ENCODE measurements at places on chromosomes 3 and 15.

DNA sequence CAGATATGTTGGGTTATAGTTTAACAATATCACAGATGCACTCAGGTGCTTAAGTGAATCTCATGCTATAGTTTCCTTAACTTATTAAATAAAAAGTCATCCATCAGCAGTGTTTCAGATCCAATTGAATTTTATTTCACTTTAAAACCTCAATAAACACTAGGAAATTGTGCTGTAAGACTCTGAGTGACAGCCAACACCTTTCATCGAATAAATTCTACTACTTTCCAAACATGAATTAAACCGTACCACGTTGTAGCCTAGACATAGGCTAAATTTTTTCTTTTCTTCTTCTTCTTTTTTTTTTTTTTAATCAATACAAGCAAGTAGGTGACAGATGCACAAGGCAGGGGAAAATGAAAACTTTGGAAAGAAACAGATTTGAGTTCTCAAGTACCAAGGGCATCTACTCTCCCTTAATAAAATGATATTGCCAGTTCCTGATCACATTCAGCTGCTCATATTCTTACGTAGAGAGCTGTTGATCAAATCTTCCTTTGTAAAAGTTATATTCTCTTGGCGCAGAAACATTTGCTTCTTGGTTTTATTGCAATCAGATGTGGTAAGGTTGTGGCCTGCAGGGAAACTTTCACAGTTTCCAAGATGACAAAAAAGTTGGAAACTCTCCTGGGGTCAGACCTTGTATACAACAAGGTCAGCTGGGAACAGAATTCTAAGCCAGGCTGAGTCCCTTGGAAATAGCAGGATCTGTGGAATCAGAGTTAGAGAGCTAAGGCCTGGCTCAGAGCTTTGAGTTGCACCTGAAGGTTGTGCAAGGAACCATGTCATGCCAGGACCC, 147.7 kb downstream of the CD47 start:
- no peak for DNase-seq

GRCh38 chr3:94159062-94159828, 96.4 kb downstream of the NSUN3 start:
- DNase-seq: no peak

DNA sequence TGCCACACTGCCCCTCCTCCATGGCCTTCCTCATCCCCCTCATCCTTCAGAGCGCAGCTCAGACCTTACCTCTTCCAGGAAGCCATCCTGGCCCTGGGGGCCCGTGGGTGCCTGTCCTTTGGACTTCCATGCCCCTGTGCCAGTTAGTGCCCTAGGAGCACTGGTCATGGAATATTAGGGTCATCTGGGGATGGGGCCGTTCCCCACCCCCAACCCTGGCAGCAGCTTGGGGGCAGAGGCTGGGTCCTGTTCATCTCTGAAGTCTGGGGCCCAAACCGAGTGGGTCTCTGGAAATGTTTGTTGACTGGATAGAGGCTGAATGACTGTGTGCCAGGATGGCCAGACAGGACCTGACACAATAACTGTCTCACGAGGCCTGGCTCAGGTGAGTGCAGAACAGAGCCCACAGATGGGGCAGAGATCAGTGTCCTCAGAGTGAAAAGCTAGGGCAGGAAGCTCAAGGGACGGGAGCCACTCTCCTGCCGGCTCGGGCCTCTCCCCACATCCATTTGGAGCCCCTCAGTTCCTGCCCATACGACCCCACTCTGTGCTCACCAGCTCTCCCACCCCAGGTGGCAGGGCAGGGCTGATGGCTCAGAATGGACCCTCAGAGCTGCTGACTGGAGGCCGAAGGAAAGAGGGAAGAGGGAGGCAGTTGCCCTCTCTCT, 62.5 kb downstream of the TLE3 start:
- peak; percentile 61 for DNase-seq

DNA sequence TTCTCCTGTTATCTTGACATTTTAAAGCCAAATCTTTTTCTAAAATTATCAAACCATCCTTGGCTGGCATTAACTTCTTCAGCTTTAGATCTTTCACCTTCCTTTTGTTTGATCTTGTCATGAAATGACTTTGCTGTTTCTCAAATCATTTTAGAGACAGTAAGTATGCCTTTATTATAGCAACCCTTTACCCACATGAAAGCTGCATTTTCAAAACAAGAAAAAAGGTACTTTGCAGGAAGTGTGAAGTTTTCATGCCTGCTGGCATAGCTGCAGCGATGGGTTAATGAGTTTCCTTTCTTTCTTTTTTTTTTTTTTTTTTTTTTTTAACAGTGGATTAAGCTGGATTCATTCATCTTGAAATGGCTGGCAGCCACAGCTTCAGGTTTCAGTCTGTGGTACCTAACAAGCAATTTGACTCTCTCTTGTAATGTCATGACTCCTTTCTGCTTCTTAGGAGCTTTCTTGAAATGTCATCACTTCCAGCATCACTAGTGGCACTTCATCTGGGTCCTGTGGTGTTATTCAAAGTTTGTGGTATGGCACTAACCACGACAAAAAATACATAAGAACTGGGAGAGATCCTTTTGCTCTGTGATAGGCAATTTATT, 18.8 kb downstream of the SLC25A26 start:
- no peak for DNase-seq

- no peak for DNase-seq
Observed at GRCh38 chr3:122725106-122725505, 44.5 kb downstream of the PARP14 start.

- no peak for DNase-seq
Observed at GRCh38 chr15:100853676-100854440, 25.8 kb upstream of the ALDH1A3 start.

DNA sequence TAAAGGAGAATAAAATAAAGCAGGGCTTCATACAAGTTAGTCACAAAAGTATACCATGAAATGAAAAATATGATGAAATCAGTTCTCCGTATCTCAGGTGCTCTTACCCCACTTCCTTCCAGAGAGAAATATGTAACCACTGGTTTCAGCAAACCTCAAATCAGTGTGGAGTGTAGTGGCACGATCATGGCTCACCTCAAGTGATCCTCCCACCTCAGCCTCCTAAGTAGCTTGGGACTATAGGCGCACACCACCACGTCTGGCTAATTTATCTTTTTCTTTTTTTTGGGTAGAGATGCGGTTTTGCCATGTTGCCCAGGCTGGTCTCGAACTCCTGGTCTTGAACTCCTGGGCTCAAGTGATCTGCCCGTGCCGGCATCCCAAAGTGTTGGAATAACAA, 24.2 kb downstream of the DENND4A start:
- no peak for DNase-seq
